Astrocyte (in vitro differentiated cells and primary cell): ENCODE measurements at places on chromosomes 11 and 22. TPM values are rescaled to one million over a fixed set of nuclear protein-coding genes. Genes with fewer than 3 reads are reported as not detected.

The MMP13 gene
- 1.2 and 3.9 TPM in 2 replicates for total RNA-seq

DNA sequence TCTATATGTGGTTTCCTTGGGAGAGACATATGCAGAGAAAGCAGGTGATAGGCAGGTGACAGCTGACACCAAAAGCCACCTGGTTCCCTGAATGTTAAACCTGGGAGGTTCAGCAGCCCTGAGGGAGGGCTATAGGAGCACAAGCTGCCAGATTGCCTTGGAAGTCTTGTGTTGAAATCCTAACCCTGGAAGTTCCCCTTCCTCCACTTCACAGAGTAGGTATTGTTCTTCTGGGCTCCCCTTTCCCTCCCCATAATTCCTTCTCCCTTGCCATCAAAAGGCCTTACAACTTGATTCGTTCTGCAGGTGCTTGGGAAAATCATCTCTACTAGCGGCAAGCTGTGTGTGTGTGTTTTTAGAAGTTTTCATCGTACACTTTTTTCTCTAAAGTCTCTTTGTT, 5.4 kb downstream of the LDLRAD3 start:
- DNase-seq = no peak

DNA sequence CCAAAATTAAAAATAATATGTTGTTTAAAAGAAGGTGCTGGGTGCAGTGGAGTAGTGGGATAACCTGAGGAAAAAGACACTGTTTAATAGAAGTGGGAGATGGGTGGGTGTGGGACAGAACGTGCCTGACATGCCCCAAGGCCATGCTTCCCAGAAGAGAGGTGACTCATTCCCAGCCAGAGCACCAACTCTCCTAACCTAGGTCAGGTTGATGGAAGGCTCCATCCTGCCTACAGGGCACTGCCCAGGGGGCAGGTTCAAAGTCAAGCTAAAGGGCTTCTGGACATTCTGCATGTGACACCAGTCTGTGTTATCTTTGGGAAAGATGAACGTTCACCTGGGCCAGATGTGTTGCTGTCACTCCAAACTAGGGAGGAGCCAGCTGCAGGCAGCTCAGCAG, 453.1 kb downstream of the SOX6 start:
- DNase-seq = no peak

GRCh38 chr11:68659158-68659921, 25.0 kb upstream of the GAL start:
- DNase-seq = peak; percentile 94

The ZNRF3 gene
- 5.8 and 5.9 TPM in 2 replicates for total RNA-seq

DNA sequence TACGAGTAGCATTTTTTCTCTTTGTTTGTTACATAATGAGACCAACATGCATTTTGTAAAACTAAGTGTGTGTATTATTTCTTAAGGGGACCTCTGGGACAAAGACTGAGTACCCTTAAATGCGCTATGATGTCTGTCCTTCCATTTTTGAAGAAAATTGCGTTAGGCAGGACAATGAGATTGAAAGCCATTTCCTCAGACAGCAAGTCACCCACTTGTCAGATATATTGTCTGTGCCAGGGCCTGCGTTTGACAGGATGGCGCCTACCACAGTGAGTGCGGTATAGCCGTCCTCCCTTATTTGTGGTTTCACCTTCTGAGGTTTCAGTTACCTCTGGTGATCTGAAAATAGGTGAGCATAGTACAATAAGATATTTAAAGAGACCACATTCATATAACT, 2.2 kb downstream of the AP2A2 start:
- DNase-seq = no peak

GRCh38 chr11:130804306-130805076, 111.8 kb downstream of the SNX19 start:
- no peak for DNase-seq

The TEX54 gene
- not detected in 2 replicates for total RNA-seq

GRCh38 chr11:83042964-83043711, 28.6 kb downstream of the RAB30 start:
- DNase-seq = peak; percentile 17

DNA sequence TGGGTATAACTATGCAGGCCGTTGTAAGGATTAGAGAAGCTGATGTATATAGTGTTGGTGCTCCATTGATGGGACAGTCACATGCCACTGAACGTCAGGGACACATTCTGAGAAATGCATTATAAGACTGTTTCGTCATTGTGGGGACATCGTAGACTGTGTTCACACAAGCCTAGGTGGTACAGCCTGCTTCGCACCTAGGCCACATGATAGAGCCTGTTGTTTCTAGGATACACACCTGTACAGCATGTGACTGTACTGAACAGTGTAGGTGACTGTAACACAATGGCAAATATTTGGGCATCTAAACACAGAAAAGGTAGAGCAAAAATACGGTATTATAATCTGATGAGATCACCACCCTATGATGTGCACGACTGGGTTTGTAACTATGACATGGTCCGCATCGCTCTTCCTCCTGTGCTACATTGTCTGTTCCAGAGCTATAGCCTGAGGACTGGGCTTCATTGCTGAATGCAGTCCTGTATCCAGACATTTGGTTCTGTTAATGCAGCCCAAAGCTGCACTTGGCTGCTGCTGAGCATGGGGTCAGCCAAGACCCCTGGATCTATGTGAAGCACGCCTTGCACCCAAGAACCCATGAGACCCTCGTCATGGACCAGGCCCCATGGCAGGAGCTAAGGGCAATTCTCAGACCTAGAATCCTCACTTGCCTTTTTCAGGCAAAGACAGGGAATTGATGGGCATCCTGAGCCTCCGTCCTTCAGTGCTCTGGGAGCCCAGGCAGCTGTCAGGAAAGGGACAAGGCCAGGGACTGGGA, 51.1 kb upstream of the THY1 start:
- no peak for DNase-seq

The FGF3 gene
- not detected in 2 replicates for total RNA-seq

GRCh38 chr22:31635638-31636306, 26.2 kb downstream of the PISD start:
- no peak for DNase-seq

The SOX6 gene
- 13.2 and 16.3 TPM in 2 replicates for total RNA-seq

The TREH gene
- total RNA-seq = not detected in 2 replicates

The VPS11 gene
- total RNA-seq = 22.4 and 24.0 TPM in 2 replicates

The MMP12 gene
- not detected in 2 replicates for total RNA-seq

GRCh38 chr11:12329169-12329568, 48.2 kb upstream of the PARVA start:
- DNase-seq = no peak

- DNase-seq = no peak
These were observed 234.1 kb downstream of the BUD13 start for GRCh38 chr11:116538677-116539076.

- no peak for DNase-seq
These were observed 3.8 kb upstream of the TTLL8 start for GRCh38 chr22:50061824-50062355.

GRCh38 chr22:46517255-46517761, 20.1 kb downstream of the CELSR1 start:
- no peak for DNase-seq

The CABP4 gene
- not detected in 2 replicates for total RNA-seq

DNA sequence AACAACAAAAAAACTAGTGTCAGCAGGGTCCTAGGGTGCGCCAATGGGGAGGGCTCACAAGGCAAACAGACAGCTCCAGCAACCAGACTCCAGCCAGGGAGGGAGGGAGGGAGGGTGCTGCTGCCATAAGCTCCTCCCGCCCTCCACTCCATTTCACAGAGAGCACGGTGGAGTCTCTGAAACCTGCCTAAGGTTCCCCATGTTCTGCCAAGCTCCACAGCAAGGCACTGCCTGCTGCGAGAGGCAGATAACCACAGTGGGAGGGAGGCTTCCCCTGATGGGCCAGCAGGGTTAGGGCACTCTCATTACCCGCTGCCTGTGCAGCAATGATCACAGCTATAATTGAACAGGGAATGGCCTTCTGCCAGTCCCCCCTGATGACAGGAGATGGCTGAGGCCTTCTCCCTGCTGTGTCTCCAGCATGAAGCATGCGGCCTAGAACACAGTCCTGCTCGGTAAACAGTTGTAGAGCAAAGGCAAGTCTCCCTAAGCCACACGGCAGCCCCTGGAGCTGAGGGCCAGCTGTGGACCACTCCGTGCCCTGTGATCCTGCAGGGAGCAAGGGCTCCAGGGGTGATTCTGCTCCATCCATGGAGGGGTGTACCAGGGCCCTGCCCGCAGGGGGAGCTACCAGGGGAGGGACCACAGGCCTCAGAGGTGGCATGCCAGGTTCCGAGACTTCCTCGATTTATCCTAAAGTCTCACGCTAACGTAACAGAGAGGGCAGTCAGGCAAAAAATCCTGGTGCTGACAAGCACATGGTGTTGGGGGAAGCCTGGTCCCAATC, 42.9 kb downstream of the PC start:
- no peak for DNase-seq

DNA sequence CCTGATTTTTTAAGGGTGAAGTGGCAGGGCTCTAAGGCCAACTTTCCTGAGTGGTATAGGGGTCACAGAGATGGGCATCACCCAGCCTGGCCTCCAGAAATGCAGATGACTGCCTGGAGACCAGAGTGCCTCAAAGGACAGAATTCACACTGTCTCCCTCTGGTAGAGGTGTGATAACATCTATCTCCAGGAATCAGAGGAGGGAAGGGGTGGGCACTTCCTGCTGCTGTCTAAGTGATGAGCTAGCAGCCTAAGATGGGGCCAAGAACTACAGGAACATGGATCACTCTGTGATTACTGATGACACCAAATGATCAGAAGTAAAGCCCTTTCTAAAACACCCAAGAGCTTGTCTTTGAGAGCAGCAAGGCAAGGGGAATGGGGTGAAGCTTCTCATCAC, 61.9 kb downstream of the C11orf58 start:
- DNase-seq = no peak

DNA sequence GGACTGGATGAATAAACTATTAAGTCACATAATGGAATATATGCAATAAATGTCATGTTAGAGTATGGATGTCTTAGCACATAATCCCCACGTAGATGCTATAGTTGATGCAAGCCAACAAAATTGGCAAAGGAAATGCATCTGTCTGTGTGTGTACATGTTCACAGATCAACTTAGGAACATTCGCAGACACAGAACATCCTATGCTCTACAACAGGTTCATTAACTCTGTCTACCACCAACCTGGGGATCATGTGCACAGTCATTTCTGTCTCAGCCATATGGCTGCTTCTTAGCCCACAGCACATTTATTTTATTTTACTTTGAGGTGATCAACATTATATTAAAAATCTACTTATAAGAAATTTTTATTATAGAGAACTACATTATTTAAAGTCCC, 4.9 kb downstream of the MSANTD4 start:
- DNase-seq = no peak

The PVALB gene
- not detected in 2 replicates for total RNA-seq

- DNase-seq = no peak
These were observed 56.9 kb upstream of the CCDC89 start for GRCh38 chr11:85742873-85743275.

DNA sequence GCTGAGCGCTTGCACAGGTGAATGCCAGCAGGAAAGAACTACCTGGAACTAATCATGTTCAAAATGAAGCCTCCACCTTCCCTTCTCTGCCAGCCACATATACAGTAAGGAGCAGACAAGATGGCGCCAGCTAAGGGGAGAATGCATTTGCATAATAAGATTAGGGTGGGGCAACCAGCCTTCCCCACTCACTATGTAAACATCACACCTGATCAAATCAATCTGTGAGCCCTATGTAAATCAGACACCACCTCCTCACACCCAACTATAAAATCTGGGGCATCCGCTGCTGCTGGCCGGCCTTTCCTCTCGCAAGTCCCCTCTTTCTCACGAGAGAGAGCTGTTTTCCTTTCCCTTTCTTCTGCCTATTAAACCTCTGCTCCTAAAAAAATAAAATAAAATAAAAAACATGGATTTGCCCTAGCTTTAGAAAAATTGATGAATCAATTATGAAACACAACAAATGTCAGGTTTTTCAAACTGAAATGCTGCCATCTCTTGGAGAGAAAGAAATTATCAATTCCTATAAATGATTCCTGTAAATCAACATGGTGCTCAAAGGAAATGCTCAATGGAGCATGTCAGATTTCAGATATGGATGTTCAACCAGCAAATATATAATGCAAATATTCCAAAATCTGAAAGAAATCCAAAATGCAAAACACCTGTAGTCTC, 108.9 kb downstream of the SGSM3 start:
- no peak for DNase-seq

DNA sequence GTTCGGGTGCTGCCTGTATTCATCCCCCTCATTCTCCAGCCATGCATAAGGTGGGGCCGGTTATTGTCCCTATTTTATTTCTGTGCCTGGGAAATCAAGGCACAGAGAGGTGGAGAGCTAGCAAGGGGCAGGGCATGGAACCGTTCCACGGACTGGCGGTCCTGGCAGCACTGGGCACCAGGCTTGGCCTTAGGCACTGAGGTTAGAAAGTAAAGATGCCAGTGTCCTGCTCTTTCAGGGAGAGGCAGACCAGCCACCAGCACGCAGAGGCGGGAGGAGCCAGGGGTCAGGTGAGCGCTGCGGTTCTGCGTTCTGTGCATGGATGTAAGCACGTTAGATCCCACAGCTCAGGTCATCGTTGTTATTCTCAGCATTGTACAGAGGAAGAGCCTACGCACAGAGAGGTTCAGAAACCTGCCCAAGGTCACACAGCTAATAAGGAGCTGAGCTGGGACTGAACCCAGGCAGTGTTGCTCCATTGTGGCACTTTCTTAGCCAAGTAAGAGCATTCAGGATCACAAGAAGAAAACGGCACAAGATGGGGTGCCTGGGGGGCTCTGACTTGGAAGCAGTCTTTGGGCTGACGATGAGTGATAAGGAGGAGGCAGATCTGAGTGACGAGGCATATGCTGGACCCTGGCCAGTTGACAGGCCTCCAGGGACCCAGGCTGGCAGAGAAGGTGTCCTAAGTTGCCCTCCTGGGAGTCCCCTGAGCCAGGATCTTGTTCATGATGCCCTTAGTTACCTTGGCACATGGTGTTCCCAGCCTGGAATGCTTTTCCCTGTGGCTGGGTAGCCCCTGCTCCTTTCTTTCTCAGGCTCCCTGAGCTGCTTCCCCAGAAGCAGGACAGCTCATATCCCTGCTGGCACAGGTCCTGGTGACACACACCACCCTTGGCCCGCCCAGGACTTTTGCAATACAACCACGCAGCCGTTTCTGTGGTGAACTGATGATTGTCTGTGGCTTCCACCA, 41.1 kb downstream of the OSBPL5 start:
- peak; percentile 93 for DNase-seq

DNA sequence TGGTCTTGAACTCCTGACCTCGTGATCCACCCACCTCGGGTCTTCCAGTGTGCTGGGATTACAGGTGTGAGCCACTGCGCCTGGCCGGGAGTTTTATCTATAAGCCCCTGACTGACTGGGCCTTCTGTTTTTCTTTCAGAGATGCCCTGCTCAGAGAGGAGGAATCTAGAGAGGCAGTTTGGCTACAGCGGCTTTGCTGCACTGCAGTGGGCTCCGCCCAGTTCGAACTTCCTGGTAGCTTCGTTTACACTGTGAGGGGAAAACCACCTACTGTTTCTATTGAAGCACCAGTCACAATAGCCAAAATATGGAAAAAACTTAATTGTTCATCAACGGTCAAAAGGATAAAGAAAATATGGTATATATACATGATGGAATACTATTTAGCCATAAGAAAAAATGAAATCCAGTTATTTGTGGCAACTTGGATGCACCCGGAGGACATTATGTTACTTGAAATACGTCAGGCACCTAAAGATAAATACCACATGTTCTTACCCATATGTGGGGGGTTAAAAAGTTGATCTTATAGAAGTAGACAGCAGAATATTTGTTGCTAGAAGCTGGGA, 31.9 kb upstream of the FAM181B start:
- DNase-seq = no peak

GRCh38 chr11:112792070-112792469, 169.2 kb upstream of the NCAM1 start:
- DNase-seq = no peak
